ENCODE measurements at places on chromosomes 2 and 18.

GRCh38 chr2:102551329-102552096 lies 67.8 kb upstream of the SLC9A2 start:
- DNase-seq: no peak

GRCh38 chr2:220893411-220893810 lies 678.7 kb downstream of the EPHA4 start:
- no peak for DNase-seq

GRCh38 chr18:12659904-12660605 lies 2.1 kb upstream of the SPIRE1 start:
- peak; percentile 69 for DNase-seq

DNA sequence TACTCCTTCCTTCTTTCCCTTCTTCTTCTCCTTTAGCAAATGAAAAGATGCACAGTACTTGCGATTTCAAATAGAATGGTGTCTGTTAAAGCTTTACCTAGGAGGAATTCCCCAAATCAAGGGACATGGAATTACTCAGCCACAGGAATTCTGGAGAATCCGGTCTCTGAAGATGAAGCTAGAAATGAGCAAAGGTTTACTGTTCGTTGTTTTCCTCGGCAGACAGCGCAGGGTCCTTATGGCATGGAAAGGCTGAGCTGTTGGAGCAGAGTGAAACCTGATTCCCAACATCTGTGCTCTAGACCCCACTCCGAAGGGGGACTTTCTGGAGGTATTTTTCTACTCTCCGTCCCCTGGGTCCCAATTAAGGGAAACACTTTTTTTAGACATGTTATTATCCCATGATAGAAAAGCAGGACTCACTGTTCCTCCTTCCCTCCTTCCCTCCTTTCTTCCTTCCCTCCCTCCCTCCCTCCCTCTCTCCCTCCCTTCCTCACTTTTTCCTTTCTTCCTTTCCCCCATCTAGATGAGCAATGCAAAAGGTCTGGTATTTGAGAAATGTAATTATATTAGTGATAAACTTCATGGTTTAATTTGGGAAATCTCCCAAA lies 47.1 kb downstream of the CDCA7 start:
- DNase-seq: no peak

DNA sequence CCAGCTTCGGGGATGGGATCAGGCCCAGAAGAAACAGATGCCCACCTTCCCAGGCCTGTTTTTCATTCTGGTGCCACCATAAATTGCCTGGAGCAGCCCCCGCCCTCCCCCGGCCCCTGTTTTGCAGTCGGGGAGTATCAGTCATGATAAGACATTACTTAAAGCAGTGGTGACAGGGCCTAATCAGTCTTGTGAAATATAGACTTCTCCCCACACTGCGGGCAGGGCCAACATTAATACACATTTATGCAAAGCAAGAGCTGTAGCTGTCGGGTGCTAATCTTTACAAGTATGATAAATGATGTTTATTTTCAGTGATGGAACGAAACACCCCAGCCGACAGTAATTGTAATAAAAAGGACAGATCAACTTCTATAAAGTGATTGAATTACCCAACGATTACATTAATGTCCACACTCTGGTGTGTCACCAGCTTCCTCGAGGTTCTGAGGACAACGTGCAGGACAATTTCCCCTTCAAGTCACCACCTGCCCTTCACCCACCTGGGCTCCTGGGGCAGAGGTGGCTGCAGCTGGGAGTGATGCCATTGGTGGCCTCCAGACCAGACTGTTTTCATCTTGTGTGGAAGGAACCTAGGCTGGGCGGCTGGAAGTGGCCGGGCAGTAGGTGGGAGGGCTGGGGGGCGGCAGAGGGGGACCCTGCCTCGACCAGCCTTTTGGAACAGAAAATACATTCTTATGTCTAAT lies 226.0 kb downstream of the TFCP2L1 start:
- no peak for DNase-seq

All from suppressor macrophage (primary cell).